HS-5 (cell line): ENCODE measurements at places on chromosomes 5 and 9.

GRCh38 chr5:95080441-95080840 is 204.5 kb downstream of the MCTP1 start:
- DNase-seq = no peak

DNA sequence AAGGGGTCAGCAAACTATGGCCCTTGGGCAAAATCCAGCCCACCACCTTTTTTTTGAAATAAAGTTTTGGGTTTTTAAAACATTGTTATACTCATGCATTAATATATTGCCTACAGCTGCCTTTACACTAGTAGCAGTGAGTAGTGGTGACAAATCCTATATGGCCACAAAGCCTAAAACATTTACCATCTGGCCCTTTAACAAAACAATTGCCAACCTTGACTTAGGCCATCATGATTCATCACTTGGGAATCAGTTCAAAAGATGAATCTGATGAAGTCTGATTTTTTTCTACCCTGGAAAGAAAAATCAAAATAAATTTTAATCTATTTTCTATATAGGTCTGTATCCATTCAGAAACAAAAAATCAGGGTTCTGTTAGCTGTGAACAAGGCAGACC is 484.9 kb downstream of the BNC2 start:
- DNase-seq = peak; percentile 80

DNA sequence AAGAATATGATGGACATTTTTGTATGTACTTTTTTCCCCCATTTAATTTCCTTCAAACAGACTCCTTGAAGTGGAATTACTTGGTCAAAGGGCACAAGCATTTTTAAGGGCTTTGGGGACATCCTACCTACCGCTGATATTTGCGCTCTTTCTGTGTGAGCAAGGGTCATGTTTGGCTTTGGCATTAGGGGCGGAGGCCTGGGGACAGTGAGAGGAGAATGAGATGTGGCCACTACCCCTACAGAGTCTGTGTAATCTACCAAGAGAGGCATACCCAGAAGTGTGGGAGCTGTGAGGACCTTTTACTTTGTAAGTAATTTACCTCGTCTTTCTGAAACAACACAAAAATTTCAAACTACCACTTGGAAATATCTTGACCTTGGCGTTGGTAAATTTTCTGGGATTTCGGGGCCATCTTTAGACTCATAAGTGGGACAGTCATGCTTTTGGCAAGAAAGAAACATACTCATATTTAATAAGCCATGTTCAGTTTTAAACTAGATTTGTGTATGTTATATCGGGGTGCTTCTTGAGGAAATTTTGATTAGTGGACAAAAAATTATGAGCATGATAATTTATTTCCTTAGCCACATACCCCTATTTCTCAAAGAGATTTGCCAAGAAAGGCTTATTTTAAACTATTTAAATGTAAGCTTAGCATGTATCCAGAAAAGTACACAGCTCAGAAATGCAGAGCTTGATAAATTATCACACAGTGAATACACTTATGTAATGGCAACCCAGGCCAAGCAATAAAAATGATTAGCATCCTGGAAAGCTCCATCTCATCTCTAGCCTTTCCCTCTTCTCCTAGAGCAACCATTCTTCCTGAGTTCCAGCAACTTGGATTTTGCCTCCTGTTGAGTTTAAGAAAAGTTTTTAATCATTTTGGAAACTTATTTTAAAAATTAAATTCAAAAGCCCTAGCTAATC is 63.6 kb downstream of the ARHGAP26 start:
- no peak for DNase-seq

- no peak for DNase-seq
Observed at GRCh38 chr5:124745007-124745927, 1.2 kb downstream of the ZNF608 start.

GRCh38 chr5:179143446-179143845 is 83.3 kb downstream of the ZNF354C start:
- DNase-seq = no peak

GRCh38 chr9:90090997-90091396 is 486.2 kb downstream of the GADD45G start:
- no peak for DNase-seq

DNA sequence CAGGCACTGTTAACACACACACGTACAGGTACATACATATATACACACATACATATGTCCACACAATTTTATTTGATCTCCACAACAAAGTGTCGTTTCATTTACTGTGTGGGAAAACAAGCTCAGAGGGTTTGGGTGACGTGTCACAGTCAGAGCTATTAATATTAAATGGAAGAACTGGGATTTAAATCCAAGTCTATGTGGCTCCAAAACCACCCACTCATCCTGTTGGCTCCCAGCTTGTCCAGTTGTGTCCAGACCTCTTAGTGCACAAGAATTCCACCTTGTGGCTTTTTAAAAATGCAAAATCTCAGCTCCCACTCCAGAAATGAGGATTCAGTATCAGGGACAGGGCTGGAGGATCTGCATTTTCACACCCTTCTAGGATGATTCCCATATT is 52.3 kb upstream of the PTPDC1 start:
- DNase-seq = no peak

DNA sequence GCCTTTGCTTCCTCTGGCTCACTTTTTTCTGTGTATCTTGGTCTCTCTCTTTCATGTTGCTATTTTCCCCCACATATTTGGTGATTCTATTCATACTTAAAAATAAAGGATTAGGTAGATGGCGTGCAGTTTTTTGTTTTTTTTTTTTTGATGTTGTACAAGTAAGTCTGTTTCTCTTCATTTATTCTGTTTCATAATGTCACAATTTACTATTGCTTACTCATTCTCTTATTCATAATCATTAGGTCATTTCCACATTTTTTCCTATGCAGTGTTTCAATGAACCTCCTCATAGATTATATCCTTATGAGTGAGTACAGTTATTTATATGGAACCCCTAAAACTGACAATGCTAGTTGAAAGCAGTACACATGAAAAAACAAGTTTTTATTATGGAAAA is 136.3 kb downstream of the APBA1 start:
- DNase-seq = peak; percentile 37

GRCh38 chr5:77167695-77168121 is 42.8 kb upstream of the PDE8B start:
- DNase-seq = peak; percentile 74

DNA sequence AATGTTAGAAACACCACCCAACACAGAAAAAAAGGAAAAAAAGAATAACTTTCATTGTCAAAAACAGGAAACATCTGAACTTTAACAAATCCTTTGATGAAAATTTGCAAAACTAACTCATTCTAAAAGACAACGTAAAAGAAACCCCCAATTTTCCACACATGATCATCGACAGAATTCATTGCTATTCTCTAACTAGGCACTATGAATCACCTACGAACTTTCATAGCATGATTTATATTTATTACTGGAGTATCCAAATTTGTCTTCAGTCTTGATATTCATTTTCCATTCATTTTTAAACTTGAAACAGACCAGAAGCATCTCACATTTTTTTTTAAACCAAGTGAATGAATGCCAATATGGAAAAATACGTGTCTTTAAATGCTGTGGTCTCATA is 514.6 kb downstream of the TLE4 start:
- no peak for DNase-seq

GRCh38 chr9:35553670-35554543 is 51.2 kb upstream of the TESK1 start:
- DNase-seq = no peak
